GM23338 (cell line): ENCODE measurements at places on chromosomes 2 and 18. TPM values are rescaled to one million over a fixed set of nuclear protein-coding genes. Genes with fewer than 3 reads are reported as not detected.

DNA sequence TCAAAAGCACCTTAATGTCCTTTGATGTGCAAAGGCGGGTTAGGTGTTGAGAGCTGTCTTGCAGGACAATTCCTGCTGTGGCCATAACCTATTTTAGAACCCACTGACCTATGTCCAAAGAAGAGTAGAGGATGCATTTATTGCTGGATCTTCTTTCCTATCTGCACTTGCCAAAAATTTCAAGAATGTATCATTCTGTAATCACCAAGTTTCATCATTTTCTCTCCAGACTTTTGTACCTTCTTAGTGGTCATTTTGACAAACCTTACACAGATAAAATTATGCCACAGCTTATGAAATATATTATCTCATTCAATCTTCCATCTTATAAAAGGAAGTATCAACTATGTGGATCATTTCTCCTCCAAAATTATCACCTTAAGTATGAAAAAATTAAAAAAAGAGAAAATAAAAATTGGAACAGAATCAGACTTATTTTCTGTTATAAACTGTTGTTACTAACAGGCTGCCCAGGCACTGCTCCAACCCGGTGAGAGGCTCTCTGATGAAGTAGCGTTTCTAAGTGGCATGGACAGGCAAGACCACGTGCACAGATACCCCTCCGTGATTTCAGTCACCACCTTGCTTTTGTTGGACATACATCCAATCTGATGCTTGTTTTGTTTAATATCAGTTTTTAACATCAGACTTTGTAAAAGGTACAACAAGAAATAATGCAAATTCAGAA is 559.9 kb upstream of the ID2 start:
- DNase-seq, result no peak

DNA sequence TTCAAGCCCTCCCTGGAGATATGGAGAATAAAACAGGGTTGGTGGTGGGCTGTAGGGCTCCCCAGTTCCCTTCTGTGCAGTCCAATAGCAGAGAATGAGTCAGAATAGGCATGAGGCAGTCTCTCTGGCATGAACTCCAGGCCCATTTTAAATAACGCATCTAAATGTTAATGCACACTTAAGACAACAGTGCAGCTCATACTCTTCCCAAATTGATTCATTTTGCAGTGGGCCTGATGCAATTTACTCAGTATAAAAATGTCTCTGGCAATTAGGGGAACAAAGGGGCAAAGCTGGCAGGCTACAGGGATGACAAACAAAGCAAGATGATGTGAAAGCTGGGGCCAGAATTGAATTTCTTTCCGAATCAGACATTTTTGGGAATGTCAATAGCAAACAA is 402.8 kb downstream of the CLIP4 start:
- DNase-seq, result no peak

DNA sequence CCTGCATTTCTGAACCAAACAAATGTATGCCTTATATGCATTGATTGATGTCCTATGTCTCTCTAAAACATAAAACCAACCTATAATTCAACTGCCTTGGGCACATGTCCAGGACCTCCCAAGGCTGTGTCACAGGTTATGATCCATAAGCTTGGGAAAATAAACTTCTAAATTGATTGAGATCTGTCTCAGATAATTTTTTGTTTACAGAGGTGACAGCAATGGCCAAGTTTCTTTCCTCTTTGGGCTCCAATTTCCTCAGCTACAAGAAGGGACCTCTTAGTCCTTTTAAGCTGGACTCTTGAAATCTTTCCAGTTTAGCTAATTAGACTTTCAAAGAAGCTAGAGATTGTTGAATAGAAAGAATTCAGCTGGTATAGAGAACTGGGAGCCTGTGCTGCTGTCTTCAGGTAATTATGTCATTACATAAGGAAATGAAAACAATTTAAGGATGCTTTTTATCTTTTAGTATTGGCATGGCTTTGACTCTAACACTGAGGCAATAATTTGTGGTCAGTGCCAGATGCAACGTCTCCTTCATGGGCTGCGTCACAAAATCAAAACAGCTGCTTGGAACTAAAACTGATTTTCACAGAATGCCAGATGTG is 412.1 kb upstream of the TRIB2 start:
- no peak for DNase-seq

DNA sequence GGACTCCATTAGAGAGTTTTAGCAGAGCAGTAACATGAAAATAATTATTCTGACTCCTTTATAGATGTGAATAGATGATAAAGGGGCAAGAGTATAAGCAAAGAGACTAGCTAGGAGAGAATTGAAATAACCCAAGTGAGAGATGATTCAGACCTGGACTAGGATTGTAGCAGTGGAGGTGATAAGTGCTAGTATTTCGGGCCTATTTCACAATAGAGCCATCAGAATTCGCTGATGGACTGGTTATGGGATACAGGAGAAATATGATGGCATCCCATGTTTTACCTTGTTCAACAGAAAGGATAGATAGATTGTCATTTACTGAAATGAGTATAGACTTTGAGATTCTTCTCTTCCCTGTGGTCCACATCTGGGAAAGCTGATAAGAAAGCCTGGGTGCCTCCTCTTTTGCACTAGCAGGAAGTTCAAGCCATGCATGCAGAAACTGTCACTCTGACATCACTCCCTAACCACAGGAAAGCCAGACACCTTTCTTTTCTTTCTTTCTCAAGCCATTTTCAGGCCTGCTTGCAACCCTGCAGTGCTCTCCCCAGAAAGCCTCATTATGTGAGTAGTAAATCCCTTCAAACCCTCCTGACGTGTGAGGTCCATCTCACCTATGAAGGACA is 25.3 kb downstream of the DYNAP start:
- DNase-seq, result no peak

Gene CNRIP1
- 5.2 and 5.9 TPM in 2 replicates for polyA plus RNA-seq

DNA sequence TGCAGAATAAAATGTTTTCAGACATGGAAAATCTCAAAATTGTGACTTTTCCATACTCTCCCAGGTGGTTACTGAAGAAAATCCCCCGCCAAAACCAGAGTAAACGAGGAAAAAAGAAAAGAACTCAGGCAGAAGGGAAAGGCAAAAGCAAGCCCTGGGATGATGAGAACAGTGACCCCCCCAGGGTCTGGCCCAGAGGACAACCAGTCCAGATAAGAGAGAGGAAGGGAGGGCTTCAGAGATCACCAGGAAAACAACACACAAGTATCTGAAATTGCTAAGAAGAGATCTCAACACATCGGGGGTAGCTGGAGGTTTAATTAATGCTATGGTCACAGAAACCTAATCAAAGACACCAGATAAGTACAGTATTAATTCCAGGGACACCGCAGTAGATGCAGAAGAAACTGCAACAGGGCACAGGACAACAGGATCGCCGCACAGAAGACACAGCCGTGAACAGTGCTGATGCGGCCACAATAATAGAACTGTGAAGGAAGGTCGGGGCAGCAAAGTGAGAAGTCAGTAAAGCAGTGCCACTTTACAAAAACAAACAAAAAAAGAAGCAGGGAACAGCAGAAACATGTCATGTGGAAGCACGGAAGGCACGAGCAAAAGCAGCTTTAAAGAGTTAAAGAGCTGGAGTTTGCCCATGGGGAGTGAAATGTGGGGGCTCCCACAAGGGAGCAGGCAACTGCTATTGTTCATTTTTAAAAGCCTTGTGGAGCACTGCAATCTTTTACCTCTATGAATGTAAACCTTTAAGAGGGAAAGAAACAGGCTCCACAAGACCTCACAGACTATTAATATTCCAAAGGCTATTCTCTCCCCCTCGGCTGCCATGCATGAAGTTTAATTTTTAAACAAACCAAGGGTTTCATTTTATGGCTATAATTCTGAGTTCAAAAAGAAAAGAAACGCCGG is 28.4 kb downstream of the FAM168B start:
- DNase-seq, result no peak

Gene SLC30A3
- 4.1 and 6.0 TPM in 2 replicates for polyA plus RNA-seq

GRCh38 chr18:551404-552061 is 28.6 kb upstream of the CETN1 start:
- no peak for DNase-seq

- DNase-seq, result no peak
Measured at GRCh38 chr18:68233018-68233417, 481.9 kb downstream of the TMX3 start.

DNA sequence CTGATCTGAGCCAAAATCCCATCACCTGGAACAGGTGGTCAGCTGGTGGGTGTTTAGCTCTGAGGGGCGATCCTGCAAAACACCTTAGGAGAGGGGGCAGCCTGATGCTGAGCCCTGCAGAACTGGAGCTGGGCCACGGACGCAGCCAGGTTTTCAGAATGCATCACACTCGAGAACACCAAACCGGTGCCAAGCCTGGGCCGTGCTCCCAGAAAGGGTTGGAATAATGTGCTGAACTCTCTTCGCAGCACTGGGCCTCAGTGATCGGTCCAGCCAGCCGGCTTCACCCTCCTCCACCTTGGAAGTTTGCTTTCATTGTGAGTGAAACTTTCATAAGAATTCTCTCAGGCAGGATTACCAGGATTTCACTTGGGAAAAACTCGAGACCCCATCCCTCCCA is 56.5 kb upstream of the TTC39C start:
- DNase-seq, result no peak

Gene REG3A
- polyA plus RNA-seq, result not detected in 2 replicates

Gene OTOS
- 0.40 TPM in 1 of 2 replicates, not detected in the other for polyA plus RNA-seq

DNA sequence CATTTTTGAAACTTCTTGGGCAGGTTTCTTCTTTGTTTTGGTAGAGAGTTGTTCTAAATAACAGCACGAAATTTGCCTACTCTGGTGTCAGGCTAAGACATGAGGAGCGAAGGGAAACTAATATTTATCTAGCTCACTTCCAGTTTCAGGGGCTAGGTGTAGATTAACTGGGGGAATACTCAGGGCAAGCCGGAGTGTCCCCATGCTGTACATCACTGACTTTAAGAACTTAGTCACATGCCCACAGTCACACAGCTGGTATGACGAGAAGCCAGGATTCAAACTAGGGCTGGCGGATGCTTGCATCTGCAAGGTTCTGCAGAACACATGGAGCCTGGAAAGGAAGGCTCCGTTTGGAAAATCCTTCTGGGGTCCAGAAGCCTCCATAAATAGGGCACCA is 133.3 kb downstream of the ALPK2 start:
- no peak for DNase-seq

GRCh38 chr18:38940475-38940862 is 1374.9 kb upstream of the CELF4 start:
- no peak for DNase-seq

Gene TANC1
- 2.7 and 2.8 TPM in 2 replicates for polyA plus RNA-seq

Gene FEV
- polyA plus RNA-seq, result not detected in 2 replicates

DNA sequence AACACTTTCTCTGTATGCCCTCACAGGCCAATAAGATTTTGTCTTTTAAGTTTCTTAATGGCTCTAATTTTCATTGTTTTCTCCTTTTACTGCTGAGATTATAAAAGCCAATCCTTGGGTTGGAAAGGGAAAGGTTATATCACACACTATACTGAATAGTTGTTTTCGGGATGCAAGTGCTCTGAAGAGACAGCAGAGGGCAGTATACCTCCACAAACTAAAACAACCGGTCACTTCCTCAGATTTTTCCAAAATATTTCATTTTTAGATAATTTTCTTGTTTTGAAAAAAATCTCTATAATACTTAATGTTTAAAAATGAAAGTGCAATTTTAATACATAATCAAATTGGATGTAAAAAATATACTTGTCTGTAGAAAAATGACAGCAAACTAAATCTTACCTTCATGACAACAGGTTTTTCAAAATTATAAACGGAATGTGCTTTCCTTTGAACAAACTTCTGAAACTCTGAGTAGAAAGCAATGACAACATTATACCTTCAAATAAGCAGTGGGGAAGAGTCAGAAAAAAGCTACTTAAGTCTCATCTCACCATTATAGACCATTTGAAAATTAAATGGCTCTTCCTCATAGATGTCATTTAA is 82.7 kb downstream of the ORC4 start:
- peak; percentile 52 for DNase-seq

GRCh38 chr2:9694661-9695234 is 64.0 kb upstream of the YWHAQ start:
- DNase-seq, result peak; percentile 37

DNA sequence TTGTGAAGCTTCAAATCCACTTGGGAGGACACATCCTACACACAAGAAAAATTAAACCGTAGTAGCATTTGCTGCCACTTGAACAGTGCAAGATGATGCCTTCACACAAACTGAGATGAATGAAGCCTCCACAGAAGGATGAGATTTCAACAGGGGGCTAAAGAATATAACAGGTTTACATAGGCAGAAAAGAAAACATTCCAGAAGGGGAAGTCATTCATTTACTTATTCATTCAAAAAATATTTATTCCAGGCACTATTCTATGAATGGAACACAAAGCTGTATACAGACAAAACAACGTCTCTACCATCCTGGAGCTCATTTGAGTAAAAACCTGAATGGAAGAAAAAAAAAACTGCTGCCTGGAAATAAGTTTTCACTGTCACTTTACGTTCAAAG is 170.5 kb downstream of the CDH20 start:
- no peak for DNase-seq

Gene EMX1
- 3.9 and 4.2 TPM in 2 replicates for polyA plus RNA-seq

- peak; percentile 51 for DNase-seq
Measured at GRCh38 chr2:176813621-176814049, 399.0 kb upstream of the HNRNPA3 start.

- no peak for DNase-seq
Measured at GRCh38 chr2:230797515-230798495, 66.9 kb upstream of the ITM2C start.

Gene MAP2
- polyA plus RNA-seq, result 2.2 and 2.9 TPM in 2 replicates

- DNase-seq, result no peak
Measured at GRCh38 chr18:2508678-2509077, 62.6 kb downstream of the METTL4 start.

- no peak for DNase-seq
Measured at GRCh38 chr18:12321333-12321732, 13.3 kb downstream of the TUBB6 start.

Gene RAB17
- 17.4 and 22.4 TPM in 2 replicates for polyA plus RNA-seq

DNA sequence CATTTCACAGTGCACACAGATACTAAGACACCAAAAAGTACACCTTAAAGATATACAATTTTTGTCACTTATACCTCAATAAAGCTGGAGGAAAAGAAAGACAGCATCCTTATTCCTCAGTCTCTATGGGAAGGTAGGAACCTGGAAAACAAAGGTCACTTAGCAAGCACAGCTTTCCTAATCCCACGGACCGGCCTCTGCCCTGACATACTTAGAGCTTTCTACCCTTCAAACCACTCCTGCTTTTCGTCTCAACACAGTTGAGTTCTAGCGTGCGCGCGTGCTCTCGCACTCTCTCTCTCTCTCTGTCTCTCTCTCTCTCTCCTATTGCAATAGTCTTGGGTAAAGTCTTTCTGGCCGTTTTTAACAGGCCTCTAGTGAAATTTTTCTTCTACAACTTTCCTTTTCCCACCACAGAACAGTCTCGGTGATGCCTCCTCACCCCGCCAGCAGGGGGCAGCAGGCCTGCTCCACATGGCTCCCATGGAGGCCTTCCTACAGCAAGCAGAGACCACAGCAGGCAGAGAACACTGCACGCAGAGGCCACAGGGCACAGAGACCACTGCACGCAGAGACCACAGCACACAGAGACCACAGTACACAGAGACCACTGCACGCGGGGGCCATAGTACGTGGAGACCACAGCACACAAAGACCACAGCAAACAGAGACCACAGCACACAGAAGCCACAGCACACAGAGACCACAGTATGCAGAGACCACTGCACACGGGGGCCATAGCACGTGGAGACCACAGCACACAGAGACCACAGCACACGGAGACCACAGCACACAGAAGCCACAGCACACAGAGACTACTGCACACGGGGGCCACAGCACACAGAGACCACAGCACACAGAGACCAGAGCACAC is 106.9 kb downstream of the FBXO15 start:
- peak; percentile 81 for DNase-seq

GRCh38 chr2:120994301-120994995 is 258.8 kb downstream of the GLI2 start:
- no peak for DNase-seq

GRCh38 chr2:171985076-171985475 is 14.7 kb upstream of the METAP1D start:
- no peak for DNase-seq
